ENCODE measurements at places on chromosomes 3 and 15.

- DNase-seq, result no peak
Measured at GRCh38 chr3:99699841-99700240, 61.4 kb downstream of the COL8A1 start.

DNA sequence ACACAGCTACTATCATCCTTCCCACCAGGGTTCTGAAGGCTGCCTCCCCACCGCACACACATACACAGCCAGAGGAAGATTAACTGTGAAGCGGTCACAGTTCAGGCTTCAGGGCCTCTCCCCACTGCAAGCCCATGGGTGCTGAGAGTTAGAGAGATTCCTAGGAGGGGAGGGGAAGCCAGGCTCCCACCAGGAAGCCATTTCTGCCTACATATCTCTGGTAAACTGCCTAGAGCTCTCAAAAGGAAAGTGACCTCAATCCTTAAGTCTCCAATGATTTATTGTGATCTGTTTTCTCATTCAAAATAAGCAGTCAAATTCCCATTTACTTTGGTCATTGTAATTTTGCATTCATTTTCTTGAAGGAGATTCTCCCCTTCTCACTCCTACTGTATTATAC lies 141.0 kb upstream of the BNIP2 start:
- DNase-seq, result no peak

GRCh38 chr15:65930134-65930533 lies 60.8 kb downstream of the RAB11A start:
- DNase-seq, result no peak

DNA sequence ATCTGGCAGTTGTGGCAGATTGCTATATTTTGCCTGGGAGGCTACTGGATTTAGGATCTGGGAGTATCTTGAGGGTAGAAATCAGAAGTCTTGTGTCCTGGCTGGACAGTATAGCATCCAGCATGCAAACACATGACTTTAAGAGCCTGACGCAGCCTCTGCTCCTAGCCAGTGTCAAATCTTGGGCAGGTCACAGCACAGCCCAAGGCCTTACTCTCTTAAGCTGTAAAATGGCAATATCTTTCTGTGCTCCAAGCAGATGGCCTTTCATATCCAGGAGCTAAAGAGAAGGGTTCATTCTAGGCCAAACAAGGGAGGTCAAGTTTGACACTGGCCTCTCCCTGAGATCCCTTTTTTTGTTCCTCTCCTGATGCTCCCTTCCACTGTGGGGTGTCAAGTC lies 19.8 kb upstream of the RAD18 start:
- no peak for DNase-seq

- DNase-seq, result no peak
Measured at GRCh38 chr15:25844981-25845680, 18.0 kb downstream of the ATP10A start.

GRCh38 chr15:77983708-77984445 lies 93.6 kb downstream of the TBC1D2B start:
- no peak for DNase-seq

- no peak for DNase-seq
Measured at GRCh38 chr3:113828600-113828999, 10.0 kb upstream of the GRAMD1C start.

DNA sequence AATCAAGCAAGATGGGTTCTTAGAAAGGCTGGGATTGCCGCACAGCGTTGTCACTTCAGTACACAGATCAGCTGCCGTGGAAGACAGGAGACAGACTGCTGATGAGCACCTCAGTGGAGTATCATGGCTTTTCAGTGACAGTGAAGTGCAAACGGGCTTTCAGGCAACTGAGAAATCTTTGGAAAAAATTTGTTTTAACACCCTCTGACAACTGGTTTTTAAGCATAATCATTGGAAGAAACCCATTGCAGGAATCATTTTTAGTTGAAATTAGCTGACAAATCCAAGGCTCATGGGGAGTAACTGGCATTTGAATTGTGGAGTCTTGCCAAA lies 418.8 kb downstream of the OTOL1 start:
- DNase-seq, result no peak

DNA sequence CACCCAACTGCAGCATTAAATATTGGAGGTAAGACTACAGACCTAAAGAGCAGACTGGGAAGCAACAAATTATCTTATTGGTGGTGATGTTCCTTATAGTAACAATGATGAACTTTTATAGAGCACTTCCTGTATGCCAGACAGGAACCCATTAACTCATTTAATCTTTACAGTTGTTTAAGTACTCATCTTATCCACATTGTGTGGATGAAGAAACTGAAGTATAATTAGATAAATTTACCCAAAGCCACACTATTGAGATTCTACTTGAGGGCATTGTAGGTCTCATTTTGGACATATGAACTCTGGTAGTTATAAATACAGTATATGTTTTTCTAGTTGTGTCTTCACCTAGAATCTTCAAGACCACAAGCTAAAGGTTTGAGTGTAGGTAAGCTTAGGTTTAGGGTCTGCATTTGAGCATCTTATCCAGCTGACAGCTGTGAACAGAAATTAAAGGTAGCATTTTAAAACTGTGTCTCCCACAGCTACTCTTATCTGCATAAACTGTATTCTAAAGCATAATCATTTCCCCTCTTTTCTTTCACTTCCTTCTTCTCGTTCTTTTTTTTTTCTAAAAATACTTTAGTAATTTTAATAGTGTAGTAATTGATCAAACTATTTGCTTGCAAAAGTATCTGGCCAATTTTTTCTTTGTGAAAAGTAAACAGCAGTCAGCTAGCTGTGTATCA lies 138.2 kb downstream of the UBE2E2 start:
- DNase-seq, result no peak

DNA sequence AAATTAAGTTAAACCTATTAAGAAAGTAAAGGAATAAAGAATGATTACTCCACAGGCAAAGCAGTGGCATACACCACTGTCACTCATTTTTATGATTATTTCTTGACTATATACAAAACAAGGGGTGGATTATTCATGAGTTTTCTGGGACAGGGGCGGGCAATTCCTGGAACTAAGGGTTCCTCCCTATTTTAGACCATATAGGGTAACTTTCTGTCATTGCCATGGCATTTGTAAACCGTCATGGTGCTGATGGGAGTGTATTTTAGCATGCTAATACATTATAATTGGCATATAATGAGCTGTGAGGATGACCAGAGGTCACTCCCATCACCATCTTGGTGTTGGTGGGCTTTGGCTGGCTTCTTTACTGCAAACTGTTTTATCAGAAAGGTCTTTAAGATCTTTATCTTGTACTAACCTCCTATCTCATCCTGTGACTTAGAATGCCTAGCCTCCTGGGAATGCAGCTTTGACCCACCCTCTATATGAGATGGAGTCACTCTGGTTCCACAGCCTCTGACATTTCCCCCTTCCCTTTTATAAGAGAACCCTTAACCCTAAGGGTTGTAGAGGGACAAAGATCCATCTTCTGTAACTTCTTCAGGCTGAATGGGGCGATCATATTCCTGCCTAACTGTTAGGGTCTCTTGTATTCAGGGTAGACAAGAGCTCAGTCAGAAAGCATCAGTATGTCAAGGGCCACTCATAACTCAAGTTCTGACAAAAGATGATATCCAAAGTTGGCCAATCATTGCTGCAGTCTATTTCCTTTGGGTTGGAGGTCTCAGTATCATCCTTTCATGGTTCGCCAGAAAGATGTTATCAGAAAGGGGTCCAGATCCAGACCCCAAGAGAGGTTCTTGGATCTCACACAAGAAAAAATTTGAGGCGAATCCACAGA lies 79.5 kb upstream of the LIPC start:
- no peak for DNase-seq

DNA sequence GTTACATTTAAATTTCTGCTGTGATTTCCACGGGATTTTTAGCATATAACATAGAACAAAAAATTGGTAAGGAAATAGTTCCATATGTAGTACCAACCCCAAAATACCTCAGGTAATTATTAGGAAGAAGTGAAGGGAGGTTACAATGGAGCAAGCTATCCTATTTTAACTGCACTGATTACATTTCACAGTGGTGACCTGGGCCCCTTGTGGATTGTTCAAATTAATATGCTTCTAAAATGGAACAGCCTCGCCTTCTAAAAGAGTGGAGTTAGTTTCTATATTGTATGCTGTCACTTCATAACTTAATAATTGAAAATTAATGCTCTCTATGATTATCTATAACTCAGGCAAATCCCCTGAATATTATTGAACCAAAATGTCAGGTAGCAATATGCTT lies 651.7 kb upstream of the GBE1 start:
- DNase-seq, result no peak

GRCh38 chr15:90101969-90102890 lies at the start of gene IDH2:
Gene IDH2 (minus strand): TSS chr15:90102468. CDS start chr15:90102390, 78 bp downstream.
- DNase-seq, result peak; percentile 84

DNA sequence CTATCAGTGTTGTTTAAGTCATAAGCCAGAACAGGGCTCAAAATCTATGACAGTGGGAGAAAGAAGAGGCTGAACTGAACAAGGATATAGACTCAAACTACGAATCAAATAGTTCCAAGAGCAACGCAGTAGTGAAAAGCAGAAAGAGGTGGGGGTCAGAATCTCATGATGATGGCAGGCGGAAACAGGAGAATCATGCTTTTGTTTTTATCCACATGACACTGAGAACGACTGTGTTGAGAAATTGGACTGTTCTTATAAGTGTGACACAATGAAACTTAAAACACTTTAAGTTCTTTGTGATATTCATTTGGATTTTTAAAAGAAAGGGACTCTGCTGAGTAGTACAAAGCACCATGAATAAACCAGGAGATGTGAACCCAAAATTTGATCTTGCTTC lies 309.4 kb downstream of the ULK4 start:
- DNase-seq, result no peak

DNA sequence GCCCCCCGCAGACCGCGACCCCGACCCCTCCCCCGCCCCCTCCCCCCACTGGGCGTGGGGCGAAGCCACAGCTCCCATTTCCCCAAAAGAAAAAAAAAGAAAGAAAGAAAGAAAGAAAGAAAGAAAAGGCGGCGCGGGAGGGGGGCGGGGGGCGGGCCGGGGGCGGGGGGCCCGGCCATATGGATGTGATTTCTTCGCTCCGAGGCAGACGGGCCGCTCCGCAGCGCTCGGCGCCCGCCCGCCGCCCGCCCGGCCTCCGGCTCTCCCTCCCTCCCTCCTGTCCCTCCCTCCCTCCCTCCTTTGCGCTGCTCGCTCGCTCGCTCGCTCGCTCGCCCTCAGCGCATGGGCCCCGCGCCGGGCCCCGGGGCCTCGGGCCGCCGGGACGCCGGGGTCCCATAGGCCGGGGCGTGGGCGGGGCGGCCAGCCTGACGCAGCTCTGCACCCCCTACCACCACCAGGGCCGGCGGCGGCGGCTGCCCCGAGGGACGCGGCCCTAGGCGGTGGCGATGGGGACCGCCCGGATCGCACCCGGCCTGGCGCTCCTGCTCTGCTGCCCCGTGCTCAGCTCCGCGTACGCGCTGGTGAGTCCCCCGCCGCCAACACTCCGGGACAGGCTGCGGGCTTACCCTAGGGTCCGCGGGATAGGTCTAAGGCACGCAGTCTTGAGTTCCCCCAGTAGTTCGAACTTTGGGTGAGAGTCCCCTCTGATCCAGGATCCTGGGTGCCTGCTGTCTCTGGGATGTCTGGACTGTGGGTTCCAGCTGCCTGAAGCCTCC lies 5.7 kb downstream of the PTH1R start:
- DNase-seq, result no peak

DNA sequence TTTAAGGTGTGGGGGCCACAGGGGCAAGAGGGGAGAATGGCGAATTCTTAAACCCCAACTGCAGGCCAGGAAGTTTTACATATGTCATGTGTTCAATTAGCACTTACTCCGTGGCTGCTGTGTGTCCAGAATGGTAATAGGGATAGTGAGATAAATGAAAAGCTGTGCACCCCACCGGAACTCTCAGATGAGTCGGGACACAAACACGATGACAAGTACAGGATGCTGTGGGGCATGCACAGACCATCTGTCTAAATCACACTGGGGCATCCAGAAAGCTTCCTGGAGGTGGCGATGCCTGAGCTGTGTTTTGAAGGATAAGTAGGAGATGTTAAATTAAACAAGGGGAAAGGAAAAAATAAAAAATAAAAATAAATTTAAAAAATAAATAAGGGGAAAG lies 18.3 kb upstream of the TMEM158 start:
- DNase-seq, result no peak

DNA sequence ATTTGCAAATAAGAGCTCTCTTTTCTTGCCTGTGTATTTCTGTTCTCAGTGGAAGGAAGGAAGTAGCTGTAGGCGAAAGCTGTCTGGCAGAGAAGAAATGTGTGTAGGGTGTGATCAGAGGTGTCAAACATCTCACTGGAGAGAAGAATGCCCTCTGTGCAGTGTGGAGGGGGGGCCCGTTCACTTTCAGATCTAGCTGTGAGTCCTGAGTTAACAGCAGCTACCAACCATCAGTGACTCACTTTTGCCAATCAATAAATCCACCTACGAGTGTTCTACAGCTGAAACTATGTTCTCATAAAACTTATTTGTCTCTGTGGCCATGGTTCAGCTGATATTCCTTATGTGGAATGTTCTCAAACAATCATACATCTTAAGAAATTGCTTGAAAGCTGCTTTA lies 103.7 kb downstream of the FRMD4B start:
- no peak for DNase-seq

DNA sequence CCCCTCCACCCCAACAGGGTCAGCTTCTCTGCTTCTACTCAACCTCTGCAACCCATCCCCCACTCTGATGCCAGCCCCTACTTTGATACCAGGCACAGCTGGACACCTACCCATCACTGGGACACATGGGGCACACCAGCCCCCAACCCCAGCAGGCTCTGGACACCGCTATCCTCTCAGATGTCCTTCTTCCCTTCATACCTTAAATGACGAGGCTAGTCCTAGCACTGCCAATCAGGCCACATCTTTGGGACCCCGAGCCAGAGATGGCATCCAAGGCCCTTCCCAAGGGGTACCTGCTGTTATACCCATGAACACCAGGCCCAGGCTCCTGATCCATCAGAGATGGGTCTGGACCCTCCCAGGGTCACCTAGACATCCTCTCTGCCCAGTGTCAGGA lies 10.6 kb downstream of the POC1A start:
- DNase-seq, result no peak

- no peak for DNase-seq
Measured at GRCh38 chr3:135224815-135225362, 429.8 kb downstream of the EPHB1 start.

- DNase-seq, result peak; percentile 54
Measured at GRCh38 chr15:36401586-36401966, 177.8 kb upstream of the CDIN1 start.

DNA sequence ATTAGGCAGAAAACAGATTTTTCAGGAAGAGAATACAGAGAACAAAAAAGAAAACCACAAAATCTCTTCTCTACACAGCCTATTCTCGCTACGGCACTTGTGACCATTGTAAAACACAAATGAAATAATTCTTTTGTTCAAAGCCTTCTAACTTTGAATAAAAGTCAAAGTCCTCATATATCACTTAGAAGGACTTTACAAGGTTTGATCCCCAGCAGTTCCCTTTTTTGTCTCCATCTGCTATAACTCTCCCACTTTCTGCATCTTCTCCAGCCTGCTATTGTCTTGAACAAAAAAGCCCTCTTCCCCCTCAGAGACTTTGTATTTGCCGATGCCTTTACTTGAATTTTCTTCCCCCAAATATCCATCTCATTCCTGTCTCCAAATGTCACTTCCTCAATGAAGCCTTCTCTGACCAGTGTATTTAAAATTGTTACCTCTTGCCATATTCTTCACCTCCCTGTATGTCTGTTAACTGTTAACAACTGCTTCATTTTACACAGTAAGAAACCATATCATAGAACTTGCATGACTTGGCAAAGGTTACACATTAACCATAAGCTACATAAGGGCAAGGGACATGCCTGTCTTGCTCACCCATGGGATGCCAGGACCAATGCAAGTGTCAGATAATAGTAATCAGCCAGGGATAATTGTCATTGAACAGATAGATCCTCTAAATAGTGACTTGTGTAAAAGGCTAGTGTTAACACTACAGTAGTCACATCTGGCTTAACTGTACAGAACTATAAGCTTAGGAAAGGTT lies 122.4 kb downstream of the CBLB start:
- peak; percentile 63 for DNase-seq

- DNase-seq, result no peak
Measured at GRCh38 chr15:79858469-79858868, 38.3 kb downstream of the MTHFS start.

Data from ACHN (cell line).